Uterus (tissue), 4 donors: ENCODE measurements at places on chromosomes 3 and 15. TPM values are rescaled to one million over a fixed set of nuclear protein-coding genes. Genes with fewer than 3 reads are reported as not detected.

KLF15 gene
- total RNA-seq = 1.9 TPM

HTR3D gene
- not detected for total RNA-seq

PRTG gene
- total RNA-seq = 37.2 TPM

CCRL2 gene
- 1.3 TPM for total RNA-seq

ERC2 gene
- not detected for total RNA-seq
